ENCODE measurements at places on chromosomes 12 and 14.

- no peak for DNase-seq
Measured at GRCh38 chr14:61675291-61675690, 20.0 kb upstream of the HIF1A start.

DNA sequence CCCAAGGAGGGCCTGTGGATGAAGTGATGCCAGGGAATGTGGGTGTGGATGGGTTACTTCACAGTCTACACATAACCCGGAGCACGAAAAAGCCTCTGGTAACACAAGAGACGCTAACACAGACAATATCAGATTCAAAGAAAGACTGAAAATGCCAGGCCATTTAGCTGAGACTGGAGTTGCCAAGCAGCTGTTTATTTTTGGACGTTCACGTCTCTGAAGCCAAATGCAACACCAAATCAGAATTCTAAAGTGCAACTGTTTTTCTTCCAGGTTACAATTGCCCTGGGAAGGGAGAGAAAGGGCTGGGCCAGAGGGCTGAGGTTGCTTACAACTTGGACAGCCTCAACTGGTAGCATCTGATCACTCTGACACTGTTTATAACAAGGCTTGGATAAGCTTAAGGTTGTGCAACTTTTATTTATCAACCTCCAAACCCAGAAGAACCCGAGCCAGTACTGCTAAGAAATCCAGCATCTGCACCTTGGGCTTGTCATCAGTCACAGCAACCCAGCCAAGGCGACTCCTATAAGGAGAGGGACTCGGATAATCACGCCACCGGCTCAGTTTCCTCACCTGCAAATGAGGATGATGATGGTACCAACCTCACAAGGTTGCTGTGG lies 24.8 kb downstream of the NUAK1 start:
- DNase-seq = no peak

GRCh38 chr14:101862177-101862576 lies 100.7 kb downstream of the PPP2R5C start:
- no peak for DNase-seq

DNA sequence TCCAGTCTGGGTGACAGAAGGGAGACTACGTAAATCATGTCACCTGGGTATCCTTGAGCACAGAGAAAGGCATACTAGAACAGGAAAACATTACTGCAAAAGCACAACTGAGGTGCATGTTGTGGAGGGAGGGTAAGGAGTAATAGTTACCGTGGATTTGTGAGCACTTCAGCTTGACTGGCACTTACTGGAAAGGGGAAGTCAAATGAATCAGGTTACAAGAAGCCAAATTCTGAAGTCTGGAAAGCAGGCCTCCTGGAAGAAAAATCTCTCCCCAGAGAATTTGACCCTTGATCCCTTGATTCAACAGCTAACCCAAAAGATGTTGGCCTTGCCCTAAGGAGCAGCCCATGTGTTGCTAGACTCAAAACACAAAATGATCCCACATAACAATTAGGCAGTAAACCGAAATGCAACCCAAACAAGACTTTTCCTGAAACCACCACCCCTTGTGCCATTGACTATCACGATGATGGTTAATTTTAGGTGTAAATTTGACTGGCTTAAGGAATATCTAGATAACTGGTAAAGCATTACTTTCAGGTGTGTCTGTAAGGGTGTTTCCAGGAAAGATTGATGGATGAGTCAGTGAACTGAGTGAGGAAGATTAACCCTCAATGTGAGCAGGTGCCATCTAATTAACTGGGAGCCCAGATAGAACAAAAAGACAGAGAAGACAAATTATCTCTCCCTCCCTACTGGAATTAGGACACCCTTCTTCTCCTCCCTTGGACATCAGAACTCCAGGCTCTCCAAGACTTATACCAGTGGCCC lies 108.8 kb downstream of the SLC25A21 start:
- no peak for DNase-seq

- DNase-seq = no peak
Measured at GRCh38 chr14:76664790-76665189, 96.5 kb upstream of the VASH1 start.

DNA sequence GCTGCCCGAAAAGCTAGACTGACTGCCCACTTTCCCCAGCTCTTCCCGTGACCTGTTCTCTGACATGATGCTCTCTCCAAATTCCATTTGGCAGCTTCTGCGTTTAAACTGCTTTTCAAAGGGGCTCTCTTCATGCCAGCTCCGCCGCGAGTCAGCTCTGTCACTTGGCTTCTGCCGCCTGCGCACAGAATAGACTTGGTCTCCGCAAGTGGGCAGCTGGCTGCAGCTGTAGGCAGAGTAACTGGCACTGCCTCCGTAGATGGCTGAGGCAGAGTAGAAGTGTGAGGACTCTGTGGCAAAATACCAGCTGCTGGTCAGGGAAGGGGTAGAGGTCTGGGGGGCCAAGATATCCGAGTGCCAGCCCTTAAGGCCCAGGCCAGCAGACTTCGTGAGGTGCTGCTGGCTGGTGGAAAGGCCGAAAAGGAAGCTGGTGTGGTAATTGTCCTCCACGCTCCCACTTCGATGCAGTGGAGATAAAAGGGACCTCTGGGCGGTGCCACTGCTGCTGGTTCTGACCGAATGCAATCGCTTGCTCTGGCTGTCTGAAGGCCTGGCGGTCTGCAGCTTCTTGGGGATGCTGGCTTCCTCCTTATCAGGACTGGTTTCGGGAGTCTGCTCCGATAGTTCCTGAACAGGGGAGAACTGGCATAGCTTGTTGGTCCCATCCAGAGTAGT lies 85.7 kb downstream of the DUSP16 start:
- peak; percentile 84 for DNase-seq

- no peak for DNase-seq
Measured at GRCh38 chr12:29599381-29599780, 101.9 kb upstream of the OVCH1 start.

- no peak for DNase-seq
Measured at GRCh38 chr14:26289891-26290486, 307.8 kb downstream of the NOVA1 start.
